8988T (cell line): ENCODE measurements at places on chromosomes 1 and 21.
A peak's percentile ranks its signal among the peaks of the same experiment; 100 is the strongest.

GRCh38 chr21:46486481-46487126 is 27.9 kb downstream of the DIP2A start:
- no peak for DNase-seq

- DNase-seq: no peak
These were observed 300.5 kb downstream of the BRINP2 start for GRCh38 chr1:177471244-177471643.

DNA sequence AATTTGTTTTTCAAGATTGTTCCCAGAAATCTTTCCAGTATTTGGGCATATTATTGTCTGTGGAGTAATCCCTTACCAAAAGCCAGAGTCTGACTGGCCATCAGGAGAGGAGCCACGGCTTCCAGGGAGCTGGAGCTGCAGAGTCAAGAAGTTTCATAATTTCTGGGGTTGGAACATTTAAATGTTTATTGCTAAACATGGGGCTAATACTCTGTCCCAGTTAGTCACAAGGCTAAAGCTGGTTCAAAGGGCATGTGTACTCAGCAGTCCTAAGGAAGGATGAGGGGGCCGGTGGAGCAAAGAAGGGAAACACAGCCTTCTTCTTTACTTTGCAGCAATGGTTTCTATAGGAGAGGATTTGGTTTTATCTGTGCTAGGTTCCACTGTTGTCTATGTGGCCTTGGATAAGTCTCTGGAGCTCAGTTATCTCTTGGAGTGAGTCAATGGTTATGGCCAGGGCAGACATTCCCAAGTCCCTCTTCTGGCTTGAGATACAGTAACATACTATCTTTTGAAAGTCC is 9.5 kb downstream of the DENND2D start:
- DNase-seq: no peak

GRCh38 chr1:43530483-43531106 is at the start of gene PTPRF:
TSS of gene PTPRF (plus strand) at chr1:43530883. CDS start at chr1:43545076, 14,193 bp downstream.
- DNase-seq: peak; percentile 78

DNA sequence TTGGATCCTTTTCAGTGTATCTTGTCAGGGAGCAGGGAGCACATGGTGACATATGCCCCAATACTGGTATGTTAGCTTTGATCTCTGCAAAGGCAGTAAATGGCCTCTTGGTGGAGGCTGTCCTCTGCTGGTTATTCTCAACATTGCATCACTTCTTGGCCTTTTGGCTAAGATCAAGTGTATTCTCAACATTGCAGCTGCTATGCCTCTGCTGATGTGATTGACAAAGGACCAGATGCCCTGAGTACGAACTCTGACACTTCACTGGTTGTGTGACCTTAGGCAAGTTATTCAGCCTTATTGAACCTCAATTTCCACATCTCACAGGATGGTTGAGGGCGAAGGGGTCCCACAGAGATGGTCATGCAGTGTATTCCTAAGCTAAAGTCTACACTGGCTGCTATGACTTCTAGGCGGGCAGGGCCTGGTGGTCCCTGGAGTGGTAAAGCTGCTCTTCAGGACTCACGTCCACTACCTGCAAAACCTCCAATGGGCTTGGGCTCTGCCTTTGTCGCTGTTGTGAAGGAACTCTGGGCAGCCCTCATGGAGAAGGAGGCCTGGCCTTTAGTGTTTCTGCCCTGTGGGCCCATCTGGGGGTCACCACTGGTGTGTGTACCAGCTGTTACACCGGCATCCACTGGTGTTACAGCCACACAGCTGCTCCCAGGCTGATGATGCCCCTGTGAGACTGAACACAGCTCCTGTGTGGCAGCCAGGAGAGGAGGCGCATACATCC is 64.8 kb downstream of the DNTTIP2 start:
- DNase-seq: no peak

DNA sequence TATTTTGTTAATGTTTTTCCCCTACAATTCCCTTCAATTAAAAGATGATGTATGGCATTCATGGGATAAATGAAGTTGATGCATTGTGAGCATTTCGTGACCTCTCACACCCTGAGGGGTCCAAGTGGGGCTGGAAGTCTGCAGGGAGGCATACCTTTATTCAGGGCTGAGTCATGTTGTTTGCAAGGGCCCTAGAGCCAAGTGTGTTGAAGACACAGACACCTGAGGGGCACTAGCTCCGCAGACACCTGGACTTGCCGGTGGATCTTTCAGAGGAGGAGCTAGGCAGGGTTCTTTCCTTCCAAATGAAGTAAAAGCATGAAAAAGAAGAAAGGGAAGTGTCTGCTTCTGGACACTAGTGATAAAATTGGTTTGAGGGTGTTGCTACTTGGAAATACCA is 57.0 kb upstream of the RGS7 start:
- DNase-seq: no peak

- DNase-seq: no peak
These were observed 67.6 kb downstream of the MAP3K21 start for GRCh38 chr1:233394860-233395717.

DNA sequence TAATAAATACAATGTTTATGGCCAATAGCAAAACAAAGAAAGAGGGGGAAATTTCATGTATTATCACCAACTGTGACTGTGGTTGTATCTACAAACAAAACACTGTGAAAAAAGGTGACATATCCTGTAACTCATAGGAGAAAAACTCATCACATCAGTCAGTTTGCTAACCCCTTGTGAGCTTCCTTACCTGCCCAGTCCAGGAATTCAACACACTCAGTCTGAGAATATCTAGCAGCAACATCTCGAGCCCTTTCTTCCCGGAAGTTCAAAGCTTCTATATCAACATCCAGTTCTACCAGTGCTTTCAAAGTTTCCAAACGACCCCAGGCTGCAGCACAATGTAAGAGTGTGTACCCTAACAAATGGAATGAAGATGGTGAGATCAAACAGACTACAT is 11.5 kb downstream of the TEX50 start:
- DNase-seq: no peak

DNA sequence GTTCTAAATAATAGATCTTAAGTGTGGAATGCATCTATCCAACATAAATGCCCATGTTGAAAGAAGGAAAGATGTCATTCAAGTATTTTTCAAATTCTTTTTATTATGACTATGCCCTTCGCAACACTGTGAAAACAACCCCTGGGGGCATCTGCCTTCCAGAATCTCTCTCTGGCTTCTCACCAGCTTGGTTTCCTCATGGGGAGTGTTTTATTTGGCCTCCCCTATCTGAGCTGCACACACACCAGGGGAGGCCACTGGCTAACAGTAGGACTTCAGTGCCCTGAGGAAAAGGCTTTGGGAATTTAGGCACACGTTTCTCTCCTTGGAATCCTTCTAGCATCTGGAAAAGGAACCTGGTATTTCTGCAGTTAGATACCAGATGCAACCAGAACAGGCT is 130.6 kb downstream of the EDEM3 start:
- no peak for DNase-seq

GRCh38 chr1:9860887-9861286 is 37.1 kb upstream of the CLSTN1 start:
- no peak for DNase-seq

DNA sequence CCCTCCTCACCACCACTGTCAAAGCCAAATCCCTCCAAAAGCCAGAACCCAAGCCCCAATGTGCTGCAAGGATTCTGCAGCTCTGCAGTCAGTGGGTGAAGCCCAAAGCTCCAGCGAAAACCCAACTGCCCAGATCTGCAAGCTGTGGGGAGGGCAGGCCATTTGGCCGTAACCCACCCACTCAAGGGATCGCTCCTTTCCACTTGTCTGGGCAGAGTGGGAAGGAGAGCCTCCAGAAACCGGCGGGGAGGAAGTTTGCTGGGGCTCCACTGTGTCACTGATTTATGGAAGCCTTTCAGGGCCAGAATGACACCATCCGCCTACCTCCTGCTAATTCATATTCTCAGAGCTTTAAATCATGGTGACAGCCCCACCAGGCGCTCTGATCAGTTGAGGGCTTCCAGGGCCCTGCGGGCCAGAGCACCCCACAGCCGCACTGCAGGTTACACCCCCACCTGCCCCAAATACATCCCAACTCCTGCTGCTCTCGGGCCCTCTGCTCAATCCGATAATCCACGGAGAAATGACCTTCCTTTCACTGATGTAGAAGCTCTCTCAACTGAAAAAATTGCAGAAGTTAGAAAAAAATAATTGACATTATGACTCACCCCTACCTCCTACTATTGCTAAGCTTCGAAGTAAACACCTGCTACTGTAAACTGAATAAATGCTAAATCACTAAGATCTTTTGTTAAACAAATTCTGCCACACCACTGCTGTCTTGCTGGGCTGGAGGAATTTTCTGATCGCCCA is 40.6 kb upstream of the RAB4A start:
- no peak for DNase-seq

DNA sequence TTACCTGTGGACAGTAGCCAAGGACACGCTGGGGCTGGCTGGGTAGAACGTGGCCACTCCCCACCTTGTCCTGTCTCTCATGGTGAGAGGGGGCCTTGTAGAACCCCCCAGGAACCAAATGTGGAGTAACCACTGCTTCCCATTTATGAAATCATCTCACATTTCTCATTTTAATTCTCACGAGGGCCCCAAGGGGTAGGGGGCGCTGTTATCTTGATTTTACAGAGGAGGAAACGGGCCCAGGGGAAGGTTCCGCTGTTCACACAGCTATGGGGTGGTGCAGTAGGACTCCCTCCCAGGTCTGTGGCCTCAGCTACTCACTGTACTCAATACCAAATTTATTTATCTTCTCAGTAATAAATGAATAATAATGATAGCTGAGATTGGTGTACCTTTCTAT is 5.5 kb downstream of the SMPDL3B start:
- peak; percentile 60 for DNase-seq

- no peak for DNase-seq
These were observed 1.7 kb upstream of the JUN start for GRCh38 chr1:58785442-58786058.

GRCh38 chr1:220287129-220287528 is 14.9 kb upstream of the RAB3GAP2 start:
- DNase-seq: no peak

- DNase-seq: no peak
These were observed 32.5 kb downstream of the PKNOX1 start for GRCh38 chr21:43006874-43007208.

- no peak for DNase-seq
These were observed 321.7 kb upstream of the USP25 start for GRCh38 chr21:15408089-15408488.

- DNase-seq: peak; percentile 89
These were observed 157.6 kb downstream of the PGBD5 start for GRCh38 chr1:230268371-230269170.

- DNase-seq: no peak
These were observed 144.3 kb upstream of the SYT6 start for GRCh38 chr1:114298008-114298407.

DNA sequence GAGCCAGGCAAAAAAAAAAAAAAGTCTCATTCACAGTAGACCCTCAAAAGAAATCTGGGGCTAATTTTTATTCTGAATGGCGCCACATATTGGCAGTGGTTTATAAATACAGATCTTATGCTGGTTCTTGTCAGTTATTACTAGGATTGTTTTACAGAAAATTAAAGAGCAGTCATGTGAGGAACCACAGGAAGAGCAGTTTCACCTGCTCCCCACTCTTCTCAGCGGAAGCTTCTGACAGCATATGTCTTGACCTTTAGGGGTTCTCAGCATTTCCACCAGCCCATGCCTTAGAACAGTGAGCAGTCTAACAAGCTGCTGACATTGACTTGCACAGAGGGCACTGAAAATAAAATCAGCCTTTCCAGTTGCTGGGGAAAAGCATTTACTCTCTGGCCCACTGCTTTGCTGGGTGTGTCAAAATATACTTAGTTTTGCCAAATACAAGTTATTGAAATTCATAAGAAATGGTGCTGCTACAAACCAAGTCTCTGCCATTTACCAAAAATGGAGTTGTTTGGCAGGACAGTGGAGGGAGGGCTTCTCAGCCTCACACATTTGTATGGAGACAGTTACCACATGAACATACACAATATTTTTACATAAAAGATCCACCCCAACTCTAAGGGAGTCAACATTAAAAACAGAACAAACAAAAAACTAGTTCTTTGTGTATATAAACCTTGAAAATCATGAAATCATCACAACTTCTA is 144.2 kb downstream of the SYT2 start:
- DNase-seq: no peak

- no peak for DNase-seq
These were observed 23.8 kb upstream of the CENPF start for GRCh38 chr1:214579183-214579582.

DNA sequence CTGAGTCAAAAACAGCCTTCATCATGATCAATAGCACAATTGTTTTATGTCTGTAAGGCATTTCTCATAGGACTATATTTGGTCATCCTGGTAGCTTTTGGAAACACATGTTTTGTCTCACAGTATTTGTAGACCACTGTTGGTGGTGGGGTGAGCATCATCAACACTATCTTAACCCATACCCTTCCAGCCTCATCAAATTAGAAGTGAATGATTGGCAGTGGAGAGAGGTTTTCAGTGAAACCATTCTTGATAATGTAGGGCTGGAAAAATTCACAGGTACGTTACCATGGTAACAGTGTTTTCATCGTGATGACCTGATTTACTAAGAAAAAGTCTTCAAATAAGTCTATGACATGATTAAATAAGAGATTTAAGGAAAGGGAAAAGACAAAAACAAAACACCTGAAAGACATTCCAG is 45.3 kb upstream of the C1orf105 start:
- DNase-seq: no peak

DNA sequence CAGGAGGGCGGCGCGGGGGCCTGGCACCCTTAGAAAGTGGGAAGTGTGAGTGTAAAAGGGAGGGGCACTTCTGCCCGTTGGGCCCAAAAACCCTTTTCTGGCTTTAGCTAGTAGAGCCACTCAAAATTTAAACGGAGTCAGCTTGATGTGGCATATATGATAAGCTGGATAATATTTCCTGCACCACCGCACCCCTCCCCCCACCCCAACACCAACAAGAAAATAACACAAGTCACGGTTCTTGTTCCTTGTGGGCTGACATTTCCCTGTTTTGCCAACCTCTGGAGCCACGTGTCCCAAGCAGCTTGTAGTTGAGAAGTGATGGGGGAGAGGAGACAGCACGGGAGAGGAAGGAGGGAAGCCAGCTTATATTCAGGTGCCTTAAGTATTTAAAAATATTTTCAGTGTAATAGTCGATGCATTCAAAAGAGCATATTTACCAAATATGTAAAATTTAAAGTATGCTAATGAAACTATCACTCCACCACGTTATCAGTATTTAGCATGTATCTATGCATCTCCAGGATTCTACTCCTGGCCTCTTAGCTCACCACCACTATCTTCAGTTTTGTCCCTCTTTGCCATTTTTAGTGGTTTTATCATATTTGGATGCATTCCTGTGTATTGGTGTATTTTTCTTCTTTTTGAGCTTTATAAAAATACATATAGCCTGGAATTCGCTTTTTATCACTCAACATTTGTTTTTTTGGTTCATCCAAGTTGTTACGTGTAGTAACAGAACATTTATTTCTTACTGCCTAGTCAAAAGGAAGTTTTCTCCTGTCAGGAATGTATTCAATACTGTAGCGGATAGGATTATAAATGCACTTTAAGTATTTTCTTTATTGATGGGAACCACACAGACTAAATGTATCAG is 773 bp upstream of the DDX59 start:
- DNase-seq: no peak

- no peak for DNase-seq
These were observed 1793.2 kb downstream of the NCAM2 start for GRCh38 chr21:22791376-22791775.

GRCh38 chr21:35602811-35603362 is 457.4 kb downstream of the SETD4 start:
- DNase-seq: no peak
